ENCODE measurements at places on chromosomes 7 and 10.
A peak's percentile ranks its signal among the peaks of the same experiment; 100 is the strongest.

DNA sequence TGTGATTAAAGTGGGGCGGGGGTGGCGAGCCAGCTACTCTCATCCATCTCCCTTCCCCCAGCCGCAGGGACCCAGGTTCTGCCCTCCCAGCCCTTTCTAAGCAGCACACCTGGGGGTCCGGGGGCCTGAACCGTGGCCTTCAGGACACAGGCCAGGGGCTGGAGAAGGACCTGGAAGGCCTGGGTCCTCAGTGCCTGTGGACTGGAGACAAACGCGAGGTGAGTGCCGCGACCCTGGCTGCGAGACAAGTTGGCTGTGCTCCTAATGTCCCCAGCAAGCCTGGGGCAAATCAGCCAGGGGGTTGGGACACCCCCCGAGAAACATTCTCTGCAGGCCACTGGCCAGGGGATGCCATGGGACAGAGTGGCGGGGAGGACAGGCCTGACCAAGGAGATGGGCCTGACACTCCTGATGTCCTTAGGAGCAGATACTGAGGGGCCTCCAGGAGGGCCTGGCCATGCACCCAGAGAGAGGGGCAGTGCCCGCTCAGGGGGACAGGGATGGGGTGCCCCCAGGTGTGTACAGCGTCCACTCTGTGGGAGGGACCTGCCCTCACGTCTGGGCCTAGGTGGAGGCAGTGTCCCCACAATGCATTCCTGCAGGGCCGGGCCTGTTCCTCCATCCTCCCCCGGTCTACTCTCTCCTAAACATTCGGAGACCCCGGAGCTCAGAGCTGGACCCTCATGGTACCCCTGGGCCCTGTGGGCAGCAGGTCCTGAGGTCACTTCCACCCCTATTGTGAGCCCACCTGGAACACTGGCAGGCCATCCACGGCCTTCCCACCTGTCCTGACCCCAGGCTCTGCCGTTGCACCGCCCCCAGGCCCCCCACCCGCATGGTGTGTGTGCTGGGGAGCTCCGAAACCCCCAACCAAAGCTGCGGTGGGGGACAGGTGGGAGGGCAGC, 13.1 kb downstream of the BRAT1 start:
- peaks cover 4% of the 10 kb centered on the region for H3K36me3 ChIP-seq
- peaks cover 3% of the 10 kb centered on the region for H3K27me3 ChIP-seq
- no peak overlapping the region for H3K4me3 ChIP-seq

GRCh38 chr7:88866265-88866863, 70.8 kb upstream of the TEX47 start:
- H3K27me3 ChIP-seq = no peaks in the 10 kb centered on the region
- H3K4me1 ChIP-seq = no peaks in the 10 kb centered on the region
- no peak for DNase-seq
- no peak overlapping the region for H3K4me3 ChIP-seq
- no peaks in the 10 kb centered on the region for H3K36me3 ChIP-seq

DNA sequence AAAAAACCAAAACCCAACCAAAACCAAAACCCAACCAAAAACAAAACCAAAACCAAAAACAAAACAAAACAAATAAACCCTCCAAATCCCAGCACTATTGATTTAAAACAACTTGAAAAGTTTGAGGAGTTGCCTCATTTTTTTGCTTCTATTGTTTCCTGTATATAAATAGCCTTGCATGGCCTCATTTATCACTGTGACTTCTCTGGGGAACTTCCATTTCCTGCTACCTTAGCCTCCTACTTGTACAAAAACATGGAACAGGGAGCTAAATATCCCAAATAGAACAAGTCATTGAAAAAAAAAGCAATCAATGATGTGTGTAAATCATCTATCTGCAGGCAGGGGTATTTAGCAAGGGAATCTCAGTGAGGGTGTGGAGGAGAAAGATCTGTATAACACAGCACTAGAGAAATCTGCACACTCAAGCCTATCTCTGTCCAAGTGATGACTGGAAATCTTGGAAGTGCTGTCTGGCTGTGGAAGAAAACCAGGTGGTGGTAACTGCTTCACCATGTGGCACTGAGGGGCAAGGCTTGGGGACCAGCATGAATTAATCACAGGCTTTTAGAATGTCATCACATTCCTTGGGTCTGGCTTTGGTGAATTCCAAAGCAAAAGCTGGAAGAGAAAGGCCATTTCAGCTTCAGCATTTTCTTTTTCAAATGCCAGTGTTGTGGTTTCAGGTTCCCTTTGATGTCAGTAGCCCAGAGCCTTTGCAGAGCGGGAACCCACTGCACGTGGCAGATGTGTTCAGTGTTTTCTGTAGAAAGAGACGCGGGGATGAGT, 349.5 kb upstream of the ZNF32 start:
- H3K27ac ChIP-seq = no peak overlapping the region
- DNase-seq = peak; percentile 9
- H3K36me3 ChIP-seq = no peaks in the 10 kb centered on the region
- peaks cover 15% of the 10 kb centered on the region for H3K4me1 ChIP-seq
- no peaks in the 10 kb centered on the region for H3K27me3 ChIP-seq
- no peak overlapping the region for H3K4me3 ChIP-seq

- H3K27ac ChIP-seq = no peak overlapping the region
- H3K27me3 ChIP-seq = no peaks in the 10 kb centered on the region
- no peaks in the 10 kb centered on the region for H3K36me3 ChIP-seq
- DNase-seq = no peak
- H3K4me3 ChIP-seq = no peak overlapping the region
Observed at GRCh38 chr7:135560631-135561030, 2.9 kb downstream of the NUP205 start.

DNA sequence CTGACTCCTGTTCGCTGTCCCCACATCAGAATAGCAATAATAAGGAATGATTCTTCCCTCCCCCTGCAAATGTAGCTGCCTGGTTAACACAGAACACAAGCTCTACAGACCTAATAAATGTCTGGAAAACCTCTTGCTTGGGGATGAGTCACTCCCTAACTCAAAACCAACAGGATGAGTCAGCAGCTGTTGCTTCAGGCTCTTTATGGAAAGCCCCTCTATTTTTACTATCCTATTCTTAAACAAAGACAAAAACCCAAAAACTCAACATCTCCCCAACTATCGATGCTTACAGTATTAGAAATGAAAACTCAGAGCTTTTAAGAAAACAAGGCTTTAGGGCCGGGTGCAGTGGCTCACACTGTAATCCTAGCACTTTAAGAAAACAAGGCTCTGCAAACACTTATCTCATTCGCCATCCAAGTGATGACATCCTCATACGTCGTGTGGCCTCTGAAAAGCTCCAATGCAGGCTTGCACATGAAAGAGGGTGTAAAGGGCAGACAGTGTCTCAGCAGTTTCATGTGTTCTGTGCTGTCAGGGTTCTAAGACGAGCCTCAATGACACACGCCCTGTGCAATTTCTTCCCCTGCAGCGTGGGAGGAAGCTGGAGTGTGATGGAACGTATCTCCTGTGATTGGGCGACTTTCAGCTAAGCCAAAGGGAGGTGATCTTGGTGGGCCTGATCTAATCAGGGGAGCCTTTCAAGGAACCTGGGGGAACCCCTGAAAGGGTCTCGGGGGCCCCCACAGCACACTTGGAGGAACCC, 70.1 kb downstream of the AMZ1 start:
- peak overlapping the region; percentile 85 for H3K4me3 ChIP-seq
- peak; percentile 99 for DNase-seq
- H3K27me3 ChIP-seq = peaks cover 4% of the 10 kb centered on the region
- peaks cover 61% of the 10 kb centered on the region for H3K36me3 ChIP-seq
- peaks cover 86% of the 10 kb centered on the region for H3K4me1 ChIP-seq

- H3K4me3 ChIP-seq = no peak overlapping the region
- H3K27me3 ChIP-seq = peaks cover 11% of the 10 kb centered on the region
- no peaks in the 10 kb centered on the region for H3K4me1 ChIP-seq
- no peak for DNase-seq
- no peak overlapping the region for H3K27ac ChIP-seq
Observed at GRCh38 chr10:33884604-33885003, 550.1 kb upstream of the NRP1 start.
